Breast epithelium (tissue), 4 donors: ENCODE measurements at places on chromosomes 11 and 22. TPM values are rescaled to one million over a fixed set of nuclear protein-coding genes. Genes with fewer than 3 reads are reported as not detected.

GRCh38 chr22:49024775-49025440 is 802.8 kb downstream of the BRD1 start:
- H3K4me3 ChIP-seq, result no peak overlapping the region
- no peaks in the 10 kb centered on the region for H3K4me1 ChIP-seq
- no peak overlapping the region for H3K27ac ChIP-seq
- H3K27me3 ChIP-seq, result no peaks in the 10 kb centered on the region

DNA sequence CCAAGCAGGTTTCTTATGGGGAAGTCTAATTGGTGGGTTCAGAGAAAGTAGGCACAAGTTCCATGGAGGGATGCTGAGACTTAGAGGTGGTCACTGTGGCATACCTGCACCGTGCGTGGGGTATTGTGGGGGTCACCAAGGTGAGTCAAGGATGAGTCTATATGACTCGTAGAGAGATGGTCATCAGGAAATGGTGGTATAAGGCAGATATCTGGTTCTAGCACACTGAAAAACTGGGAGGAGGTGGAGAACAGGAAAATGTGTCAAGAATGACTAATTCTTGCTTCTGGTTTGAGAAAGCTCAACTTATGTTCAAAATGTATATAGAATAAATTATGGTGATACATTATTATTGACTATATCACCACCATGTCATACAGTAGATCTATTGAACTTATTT is 258.1 kb downstream of the RAB38 start:
- H3K27ac ChIP-seq, result no peak overlapping the region
- H3K4me1 ChIP-seq, result no peaks in the 10 kb centered on the region
- no peak overlapping the region for H3K4me3 ChIP-seq
- H3K27me3 ChIP-seq, result no peaks in the 10 kb centered on the region

- no peak overlapping the region for H3K27ac ChIP-seq
- peak overlapping the region; percentile 79 for H3K4me3 ChIP-seq
- no peaks in the 10 kb centered on the region for H3K27me3 ChIP-seq
- H3K4me1 ChIP-seq, result no peaks in the 10 kb centered on the region
Measured at GRCh38 chr11:46122945-46123715, 1.9 kb upstream of the PHF21A start.

GRCh38 chr11:67449116-67449844 is 3.2 kb downstream of the GPR152 start:
- no peaks in the 10 kb centered on the region for H3K4me1 ChIP-seq
- no peak for DNase-seq
- no peaks in the 10 kb centered on the region for H3K27me3 ChIP-seq
- no peaks in the 10 kb centered on the region for H3K36me3 ChIP-seq
- no peak overlapping the region for H3K27ac ChIP-seq

Gene DGCR6L
- total RNA-seq, result 73.6 TPM

Gene BRSK2
- 0.15 TPM for total RNA-seq
